ENCODE measurements at places on chromosomes 4 and X.

GRCh38 chr4:151930372-151930771 lies 169.6 kb upstream of the GATB start:
- DNase-seq, result no peak

- DNase-seq, result no peak
These were observed 52.7 kb downstream of the PSAPL1 start for GRCh38 chr4:7381890-7382633.

DNA sequence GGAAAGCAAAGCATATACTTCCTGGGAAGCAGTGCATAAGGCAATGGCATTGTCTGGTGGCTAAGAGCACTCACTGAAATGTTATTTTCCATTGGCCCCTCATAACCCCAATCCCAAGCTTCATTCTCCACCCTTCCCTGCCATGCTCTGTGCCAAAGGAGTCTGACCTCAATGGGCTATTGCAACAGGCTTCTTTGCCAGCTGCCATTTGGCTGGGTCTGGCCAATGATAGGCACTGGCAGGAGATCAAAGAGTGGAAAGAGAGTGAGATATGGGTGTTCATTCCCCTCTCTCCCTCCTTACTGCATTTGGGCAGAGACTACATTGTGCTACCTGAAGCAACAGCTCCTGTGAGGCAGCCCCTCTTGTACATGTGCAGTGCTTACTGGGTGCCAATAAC lies 51.5 kb downstream of the LHFPL1 start:
- DNase-seq, result no peak

- DNase-seq, result no peak
These were observed 61.5 kb upstream of the GATB start for GRCh38 chr4:151822331-151822730.

- no peak for DNase-seq
These were observed 24.8 kb downstream of the MGST2 start for GRCh38 chr4:139690419-139690818.

DNA sequence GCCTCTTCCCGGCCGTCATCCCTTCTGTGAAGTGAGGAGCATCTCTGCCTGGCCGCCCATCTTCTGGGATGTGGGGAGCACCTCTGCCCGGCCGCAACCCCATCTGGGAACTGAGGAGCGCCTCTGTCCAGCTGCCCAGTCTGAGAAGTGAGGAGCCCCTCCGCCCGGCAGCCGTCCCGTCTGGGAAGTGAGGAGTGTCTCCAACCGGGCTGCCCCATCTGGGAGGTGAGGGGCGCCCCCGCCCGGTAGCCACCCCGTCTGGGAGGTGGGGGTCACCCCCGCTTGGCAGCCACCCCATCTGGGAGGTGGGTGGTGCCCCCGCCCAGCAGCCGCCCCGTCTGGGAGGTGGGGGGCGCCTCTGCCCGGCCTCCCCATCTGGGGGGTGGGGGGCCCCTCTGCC lies 142.3 kb downstream of the LAS1L start:
- no peak for DNase-seq

Data from mammary epithelial cell (primary cell).